Fibroblast of skin of scalp (primary cell): ENCODE measurements at places on chromosomes 5 and 9.
A peak's percentile ranks its signal among the peaks of the same experiment; 100 is the strongest.

- DNase-seq = no peak
Observed at GRCh38 chr5:79712741-79713140, 23.1 kb downstream of the CMYA5 start.

- no peak for DNase-seq
Observed at GRCh38 chr9:129803676-129804060, 684 bp downstream of the TOR1B start.

- peak; percentile 43 for DNase-seq
Observed at GRCh38 chr9:78821126-78821822, 524.3 kb downstream of the PSAT1 start.

- no peak for DNase-seq
Observed at GRCh38 chr5:91225848-91226686, 157.1 kb downstream of the ARRDC3 start.
